H54 (cell line): ENCODE measurements at places on chromosomes 16 and 17.
A peak's percentile ranks its signal among the peaks of the same experiment; 100 is the strongest.

GRCh38 chr17:56918916-56919315 is 5.1 kb upstream of the TRIM25 start:
- DNase-seq, result no peak

- DNase-seq, result no peak
Observed at GRCh38 chr17:83057397-83057761, 22.0 kb upstream of the METRNL start.

DNA sequence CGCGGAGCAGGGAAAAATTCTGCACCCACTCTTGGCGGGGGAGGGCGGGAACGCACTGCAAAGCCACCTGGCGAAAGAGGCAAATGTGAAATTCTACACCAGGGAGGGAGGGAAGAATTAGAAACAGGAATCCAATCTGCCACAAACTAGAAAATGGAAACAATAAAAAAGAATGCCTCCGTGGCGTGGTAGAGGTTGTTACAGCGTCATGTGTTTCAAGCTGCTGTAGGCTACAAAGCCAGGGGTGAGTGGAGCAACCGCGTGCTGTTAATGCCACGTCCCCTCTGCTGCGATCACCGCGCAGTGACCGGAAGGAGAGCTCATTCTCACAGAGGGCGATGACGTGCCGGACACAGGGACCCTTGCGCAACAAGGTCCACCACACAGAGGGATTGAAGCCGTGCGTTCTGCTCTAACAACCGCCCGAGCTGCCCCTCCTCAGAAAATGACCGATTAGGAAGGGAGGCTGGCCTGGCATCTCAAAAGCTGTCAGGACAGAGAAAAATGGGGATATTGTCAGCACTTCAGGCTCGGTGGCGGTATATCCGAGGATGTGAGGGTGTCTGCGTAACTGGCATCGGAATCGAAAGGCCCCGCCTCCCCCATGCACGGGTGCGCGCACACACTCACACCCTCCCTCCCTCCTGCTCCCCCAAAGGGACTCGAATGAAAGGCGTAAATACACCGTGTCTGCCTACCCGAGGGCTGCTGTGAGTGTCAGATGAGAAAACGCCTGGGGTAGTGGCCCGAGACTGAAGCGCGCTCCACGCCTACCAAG is 70.8 kb upstream of the TNRC6C start:
- peak; percentile 50 for DNase-seq

DNA sequence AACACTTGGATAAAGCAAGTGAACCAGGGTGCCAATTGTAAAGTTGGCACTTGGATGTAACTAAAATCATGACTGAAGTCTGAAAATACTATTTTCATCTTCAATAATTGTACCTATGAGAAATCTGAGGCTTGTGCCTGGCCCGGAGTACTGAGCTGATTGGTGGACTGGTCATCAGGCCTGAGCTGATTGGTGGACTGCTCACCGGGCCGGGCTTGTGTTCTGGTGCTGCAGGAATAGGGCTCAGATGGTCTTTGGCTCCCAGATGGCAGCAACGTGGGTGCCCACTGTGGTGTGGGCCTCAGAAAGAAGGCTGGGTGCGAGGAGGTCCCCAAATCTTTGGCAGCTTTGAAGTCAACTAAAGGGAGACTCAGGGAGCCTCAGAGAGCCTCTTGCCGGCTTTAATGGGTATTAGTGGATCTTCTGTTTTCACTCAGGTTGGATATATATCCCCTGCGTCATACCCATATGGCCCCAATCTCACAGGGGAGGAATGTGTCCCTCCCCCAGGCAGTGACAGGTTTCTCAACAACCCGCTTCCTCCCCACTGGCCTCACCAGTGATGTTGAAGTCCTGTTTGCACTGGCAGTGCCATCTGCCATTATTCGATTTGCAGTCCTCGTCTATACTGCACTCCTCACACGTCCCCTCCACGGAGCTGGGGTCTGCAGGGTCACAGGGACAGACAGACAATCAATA is 4.7 kb downstream of the UMOD start:
- no peak for DNase-seq

DNA sequence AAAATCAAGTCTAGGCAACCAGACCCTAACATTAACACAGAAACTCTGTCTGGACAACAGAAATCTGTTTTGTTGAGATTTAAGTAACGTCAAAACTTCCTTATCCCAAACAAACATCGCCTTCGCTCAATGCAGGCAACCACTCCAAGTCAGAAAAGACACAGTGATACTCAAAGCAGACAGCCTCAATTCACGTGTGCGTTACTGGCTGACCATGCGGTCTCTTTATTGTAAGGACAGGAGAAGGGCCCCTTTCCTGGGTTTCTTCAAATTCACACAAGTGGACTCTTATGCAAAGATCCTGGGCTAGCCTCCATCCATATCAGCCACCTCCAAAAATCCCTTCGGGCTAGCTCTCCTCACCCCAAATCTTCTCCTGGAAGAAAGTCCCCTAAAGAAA is 467.7 kb downstream of the SOX9 start:
- DNase-seq, result no peak

GRCh38 chr16:75416904-75417565 is 16.3 kb downstream of the CFDP1 start:
- DNase-seq, result no peak

- no peak for DNase-seq
Observed at GRCh38 chr17:40415390-40415789, 2.3 kb downstream of the TOP2A start.

- DNase-seq, result no peak
Observed at GRCh38 chr17:17342242-17342945, 39.2 kb downstream of the NT5M start.

DNA sequence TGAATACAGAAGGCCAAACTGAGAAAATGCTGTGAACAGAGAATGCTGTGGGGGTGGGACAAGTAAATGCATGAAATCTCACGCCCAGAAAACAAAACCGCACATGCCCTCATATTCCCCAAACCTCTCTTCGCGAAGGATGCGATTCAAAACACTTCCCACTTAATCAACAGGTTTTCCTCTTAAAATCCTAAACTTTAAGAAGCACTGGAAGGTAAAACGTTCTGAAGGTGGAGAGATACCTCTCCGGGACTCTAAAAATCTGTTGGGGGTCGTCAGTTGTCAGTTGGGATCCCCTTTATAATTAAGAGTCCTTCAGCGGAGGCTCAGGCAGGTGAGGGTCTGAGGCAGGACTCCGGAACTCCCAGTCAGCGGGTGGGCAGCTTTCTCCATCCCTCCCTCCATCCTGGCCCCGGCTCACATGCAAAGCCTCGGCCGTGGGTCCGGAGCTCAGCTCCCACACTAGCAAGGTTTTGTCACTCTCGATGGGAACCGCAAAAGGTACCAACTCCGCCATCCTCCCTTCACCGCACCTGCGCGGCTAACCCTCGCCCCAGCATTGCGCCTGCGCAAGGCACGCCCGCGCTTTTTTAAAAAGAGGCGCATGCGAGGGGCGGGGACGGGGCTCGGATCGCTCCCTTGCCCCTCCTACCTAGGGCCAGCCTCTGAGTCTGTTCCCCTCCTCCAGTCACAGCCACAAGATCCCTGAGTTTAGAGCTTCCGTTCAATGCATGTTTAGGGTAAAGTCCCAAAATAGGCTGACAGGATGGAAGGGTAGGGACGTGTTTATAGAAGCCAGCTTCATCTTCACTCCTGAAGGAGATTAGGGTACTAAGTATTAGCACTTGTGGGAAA is at the start of gene RDM1:
RDM1 (minus strand) TSS at position 563 of the 855 bp plus-strand sequence; CDS start at position 517, 46 bp downstream.
- DNase-seq, result peak; percentile 92

DNA sequence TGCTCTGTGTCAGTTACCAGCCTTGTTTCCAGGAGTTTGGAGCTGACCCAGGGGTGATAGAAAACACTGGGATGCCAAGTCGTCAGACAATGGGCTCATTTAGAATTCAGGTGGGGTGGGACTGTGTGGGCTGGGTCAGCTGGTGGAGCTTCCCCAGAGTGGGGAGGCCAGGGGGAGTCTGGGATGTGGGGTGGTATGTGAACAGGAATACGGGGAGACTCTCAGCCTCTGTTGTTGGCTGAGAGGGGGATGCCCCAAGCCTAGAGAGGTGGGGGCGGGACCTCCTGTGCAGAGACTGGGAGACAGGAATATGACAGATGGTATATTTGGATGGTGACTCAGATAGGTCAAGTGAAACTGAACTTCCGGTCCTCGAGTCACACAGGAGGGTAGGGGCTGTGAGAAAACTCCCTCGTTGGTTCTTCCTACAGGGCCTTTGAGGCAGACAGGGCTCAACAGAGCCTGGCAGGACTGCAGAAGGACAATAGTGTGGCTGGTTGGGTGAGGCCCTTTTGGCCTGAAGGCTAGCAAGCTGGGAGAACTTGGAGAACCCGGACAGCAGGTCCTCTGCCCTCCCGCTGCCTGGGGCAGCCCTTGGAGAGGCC is 23.7 kb downstream of the CDH1 start:
- peak; percentile 80 for DNase-seq

GRCh38 chr16:2455081-2455845 is 4.6 kb upstream of the TEDC2 start:
- DNase-seq, result no peak

DNA sequence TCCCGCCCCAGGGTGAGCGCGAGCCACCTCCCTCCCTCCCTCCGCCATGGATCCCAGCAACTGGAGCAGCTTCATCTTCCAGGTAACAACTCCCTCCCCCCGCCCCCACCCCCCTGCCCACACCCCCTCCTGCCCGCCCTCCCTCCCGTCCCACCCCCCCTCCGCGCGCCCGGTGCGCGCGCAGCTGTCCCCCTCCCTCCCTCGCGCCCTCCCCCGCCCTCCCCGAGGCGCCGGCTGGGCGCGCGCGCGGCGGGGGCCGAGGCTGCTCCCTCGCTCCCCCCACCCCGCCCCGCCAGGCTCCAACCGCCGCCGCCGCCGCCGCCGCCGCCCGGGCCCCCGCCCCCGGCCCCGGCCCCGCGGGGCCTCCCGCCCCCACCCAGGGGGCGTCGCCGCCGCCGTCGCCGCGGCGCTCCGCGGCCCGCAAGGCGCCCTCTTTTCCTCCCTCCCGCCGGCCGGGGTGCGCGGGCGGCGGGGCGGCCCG is at the start of gene MAZ:
MAZ (plus strand) TSS at position 431 of the 481 bp plus-strand sequence. CDS start 173 bp downstream, outside the sequence.
- peak; percentile 89 for DNase-seq
